ENCODE measurements at places on chromosomes 3 and 15.

DNA sequence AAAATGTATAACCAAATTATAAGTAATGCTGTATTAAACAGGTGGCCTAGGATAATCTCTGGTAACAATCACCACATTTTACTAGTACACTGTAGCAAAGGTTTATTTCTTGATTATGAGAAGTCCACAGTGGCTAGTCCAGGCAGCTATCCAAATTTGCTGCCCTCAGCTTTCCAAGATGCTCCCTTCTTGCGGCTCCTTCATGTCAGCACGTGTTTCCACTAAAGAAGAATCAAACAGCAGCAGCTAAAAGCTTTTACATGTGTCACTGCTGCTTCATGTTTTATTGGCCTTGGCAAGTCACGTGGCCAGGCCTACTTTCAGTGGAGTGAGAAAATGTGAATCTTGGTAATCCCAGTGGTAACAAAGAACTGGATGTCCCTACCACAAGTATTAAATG lies 5.6 kb upstream of the RBMS3 start:
- H3K36me3 ChIP-seq = no peaks in the 10 kb centered on the region
- no peak overlapping the region for H3K4me3 ChIP-seq
- peak; percentile 61 for DNase-seq
- no peaks in the 10 kb centered on the region for H3K27me3 ChIP-seq
- peaks cover 6% of the 10 kb centered on the region for H3K4me1 ChIP-seq

- H3K4me3 ChIP-seq = no peak overlapping the region
- H3K27me3 ChIP-seq = peaks cover 12% of the 10 kb centered on the region
- no peaks in the 10 kb centered on the region for H3K36me3 ChIP-seq
These were observed 46.6 kb upstream of the GOLGA8J start for GRCh38 chr15:30036036-30036703.

- no peak overlapping the region for H3K4me3 ChIP-seq
- H3K4me1 ChIP-seq = peaks cover 27% of the 10 kb centered on the region
- peaks cover 3% of the 10 kb centered on the region for H3K36me3 ChIP-seq
These were observed 23.5 kb downstream of the LSM3 start for GRCh38 chr3:14201940-14202684.

- H3K4me1 ChIP-seq = peaks cover 34% of the 10 kb centered on the region
- H3K36me3 ChIP-seq = peaks cover 12% of the 10 kb centered on the region
- no peak overlapping the region for H3K4me3 ChIP-seq
- DNase-seq = peak; percentile 20
These were observed 21.9 kb downstream of the ABTB1 start for GRCh38 chr3:127694467-127695215.
